ENCODE measurements at places on chromosomes 3 and 15.

DNA sequence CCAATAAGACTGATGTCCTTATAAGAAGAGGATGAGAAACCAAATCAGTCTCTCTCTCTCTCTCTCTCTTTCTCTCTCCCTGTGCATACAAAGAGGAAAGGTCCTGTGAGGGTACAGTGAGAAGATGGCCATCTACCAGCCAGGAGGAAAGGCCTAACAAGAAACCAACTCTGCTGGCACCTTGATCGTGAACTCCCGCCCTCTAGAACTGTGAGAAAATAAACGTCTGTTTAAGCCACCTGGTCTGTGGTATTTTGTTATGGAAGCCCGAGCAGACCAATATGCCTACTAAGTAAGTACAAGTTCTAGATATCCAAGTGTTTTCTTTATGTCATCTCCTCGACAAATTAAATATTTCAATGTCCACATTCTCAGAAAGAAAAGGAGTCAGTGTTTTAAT, 44.9 kb upstream of the TMC3 start:
- DNase-seq: no peak

GRCh38 chr3:104273046-104273649, 1093.6 kb upstream of the ALCAM start:
- DNase-seq: no peak

DNA sequence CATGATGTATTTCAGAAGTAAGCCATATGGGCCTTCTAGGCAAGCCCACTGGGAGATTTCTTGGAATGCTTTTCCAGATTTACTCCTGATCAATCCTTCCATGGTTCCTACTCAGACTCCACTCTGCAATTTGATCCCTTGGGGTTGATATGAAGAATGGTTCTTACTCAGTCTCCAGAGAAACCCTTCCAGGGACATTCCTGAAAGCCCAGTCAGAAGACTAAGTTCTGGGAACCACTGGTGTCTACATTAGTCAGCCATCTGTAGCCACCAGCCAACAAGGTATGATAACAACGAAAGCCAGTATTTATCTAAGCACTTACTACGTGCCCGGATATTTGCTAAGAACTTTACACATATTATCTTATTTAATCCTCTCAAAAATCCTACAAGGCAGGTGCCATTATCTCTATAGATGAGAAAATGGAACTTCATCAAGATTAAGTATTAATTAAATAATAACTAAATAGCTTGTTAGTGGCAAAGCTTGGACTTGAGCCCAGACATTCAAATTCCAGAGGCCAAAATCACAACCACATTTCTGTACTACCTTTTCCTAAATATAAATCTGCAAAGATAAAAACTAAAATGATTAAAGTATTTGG, 32.7 kb downstream of the ZNF385D start:
- DNase-seq: no peak

DNA sequence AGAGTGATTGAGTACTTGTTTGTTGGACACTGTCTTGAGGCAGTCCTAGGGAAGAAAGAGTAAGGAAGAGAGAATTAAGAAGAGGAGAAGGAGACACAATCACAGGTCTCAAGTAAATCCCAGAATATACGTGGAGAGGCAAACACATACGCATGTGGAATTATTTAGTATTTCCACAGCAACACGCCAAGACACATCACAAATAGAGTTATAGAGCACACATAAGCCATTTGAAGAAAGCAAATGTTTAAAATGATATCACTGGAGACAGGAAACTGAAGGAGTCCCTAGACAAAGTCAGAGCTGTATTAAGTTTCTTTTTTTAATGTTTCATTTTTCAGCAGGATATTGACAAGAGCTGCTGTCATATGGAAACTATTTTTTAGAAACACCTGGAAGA, 206.1 kb upstream of the LRIG1 start:
- DNase-seq: no peak

- DNase-seq: no peak
Observed at GRCh38 chr3:177746337-177746933, 549.2 kb upstream of the TBL1XR1 start.

GRCh38 chr3:120678331-120678947, 3.6 kb downstream of the HGD start:
- DNase-seq: peak; percentile 18

GRCh38 chr3:124322966-124323365, 331.0 kb upstream of the ROPN1 start:
- no peak for DNase-seq

DNA sequence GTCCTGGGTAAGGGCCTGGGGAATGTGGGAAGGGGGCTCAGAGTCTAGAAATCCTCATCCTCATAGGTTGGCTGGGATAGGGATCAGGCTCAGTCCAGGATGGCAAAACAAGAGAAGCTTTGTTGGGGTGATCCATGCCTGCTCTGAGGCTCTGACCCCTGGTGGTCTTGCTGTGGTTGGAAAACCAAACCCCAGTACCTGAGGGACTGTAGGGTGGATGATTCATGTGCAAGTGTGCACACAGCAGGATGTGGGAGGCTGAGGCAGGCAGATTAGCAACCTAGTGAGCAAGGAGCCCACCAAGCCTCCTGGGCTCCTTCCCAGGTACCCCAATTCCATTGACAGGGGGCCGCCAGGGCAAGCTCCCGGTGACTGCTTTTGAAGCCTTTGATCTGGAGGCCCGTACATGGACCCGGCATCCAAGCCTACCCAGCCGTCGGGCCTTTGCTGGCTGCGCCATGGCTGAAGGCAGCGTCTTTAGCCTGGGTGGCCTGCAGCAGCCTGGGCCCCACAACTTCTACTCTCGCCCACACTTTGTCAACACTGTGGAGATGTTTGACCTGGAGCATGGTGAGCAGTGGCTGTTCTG, 3.1 kb downstream of the KLHDC8B start:
- no peak for DNase-seq

GRCh38 chr3:53147903-53148400, 13.1 kb upstream of the PRKCD start:
- no peak for DNase-seq

DNA sequence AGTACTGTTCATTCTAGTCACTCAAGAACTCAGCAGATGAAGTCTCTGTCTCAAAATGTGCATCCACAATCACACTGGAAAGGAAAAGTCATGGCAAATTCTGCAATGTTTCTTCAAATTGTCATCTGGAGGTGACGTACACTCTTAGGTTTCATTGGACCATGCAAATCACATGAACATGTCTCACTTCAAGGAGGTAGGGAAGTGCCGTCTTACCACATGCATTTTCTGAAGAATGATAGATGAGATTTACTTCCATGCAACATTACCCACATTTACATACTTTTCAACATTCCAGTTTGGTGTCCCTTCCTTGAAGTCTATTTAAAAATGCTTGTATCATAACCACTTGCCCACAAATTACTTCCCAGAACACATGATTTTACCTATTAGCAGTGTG, 107.9 kb upstream of the SATB1 start:
- no peak for DNase-seq

GRCh38 chr15:49863431-49864224, 242.8 kb downstream of the DTWD1 start:
- DNase-seq: no peak

GRCh38 chr15:81191701-81192100, 5.0 kb upstream of the IL16 start:
- no peak for DNase-seq

Data from heart right ventricle (tissue), 16 donors.